Dermis microvascular lymphatic vessel endothelial cell (primary cell): ENCODE measurements at places on chromosomes 4 and X. TPM values are rescaled to one million over a fixed set of nuclear protein-coding genes. Genes with fewer than 3 reads are reported as not detected.

MGARP gene
- total RNA-seq = under 0.01 and 0.13 TPM in 2 replicates

AREG gene
- total RNA-seq = under 0.01 and 0.13 TPM in 2 replicates

- DNase-seq = no peak
These were observed 160.6 kb downstream of the AFF2 start for GRCh38 chrX:148661035-148661434.

DNA sequence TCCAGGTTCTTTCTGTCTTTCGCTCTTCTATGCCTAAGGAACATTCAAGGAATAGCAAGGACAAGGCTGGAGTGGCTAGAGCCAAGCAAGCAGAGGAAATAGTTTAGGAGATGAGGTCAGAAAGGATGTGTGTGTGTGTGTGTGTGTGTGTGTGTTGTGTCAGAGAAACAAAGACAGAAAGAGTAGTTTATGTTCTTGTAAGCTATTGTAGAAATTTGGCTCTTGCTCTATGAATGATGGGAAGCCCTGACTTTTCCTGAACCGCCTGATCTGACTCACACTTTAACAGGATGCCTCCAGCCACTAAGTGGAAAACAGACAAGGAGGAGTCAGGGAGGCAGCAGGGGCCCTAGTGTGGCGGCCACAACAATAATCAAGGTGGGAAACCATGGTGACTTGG lies 39.7 kb downstream of the LGI2 start:
- peak; percentile 97 for DNase-seq

GK gene
- 3.9 and 4.5 TPM in 2 replicates for total RNA-seq

DNA sequence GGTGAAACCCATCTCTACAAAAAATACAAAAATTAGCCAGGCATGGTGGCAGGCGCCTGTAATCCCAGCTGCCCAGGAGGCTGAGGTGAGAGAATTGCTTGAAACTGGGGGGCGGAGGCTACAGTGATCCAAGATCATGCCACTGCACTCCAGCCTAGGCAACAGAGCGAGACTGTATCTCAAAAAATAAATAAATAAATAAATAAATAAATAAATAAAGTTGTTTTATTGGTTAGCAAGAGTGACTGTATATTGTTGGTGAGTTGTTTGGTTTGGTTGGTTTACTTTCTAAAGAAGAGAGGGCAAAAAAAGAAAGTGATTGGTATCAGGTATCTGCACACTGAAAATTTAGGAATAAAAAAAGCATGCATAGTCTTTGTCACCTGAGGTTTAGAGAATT lies 501.0 kb downstream of the RPA4 start:
- DNase-seq = no peak

PDCL2 gene
- not detected in 2 replicates for total RNA-seq

DNA sequence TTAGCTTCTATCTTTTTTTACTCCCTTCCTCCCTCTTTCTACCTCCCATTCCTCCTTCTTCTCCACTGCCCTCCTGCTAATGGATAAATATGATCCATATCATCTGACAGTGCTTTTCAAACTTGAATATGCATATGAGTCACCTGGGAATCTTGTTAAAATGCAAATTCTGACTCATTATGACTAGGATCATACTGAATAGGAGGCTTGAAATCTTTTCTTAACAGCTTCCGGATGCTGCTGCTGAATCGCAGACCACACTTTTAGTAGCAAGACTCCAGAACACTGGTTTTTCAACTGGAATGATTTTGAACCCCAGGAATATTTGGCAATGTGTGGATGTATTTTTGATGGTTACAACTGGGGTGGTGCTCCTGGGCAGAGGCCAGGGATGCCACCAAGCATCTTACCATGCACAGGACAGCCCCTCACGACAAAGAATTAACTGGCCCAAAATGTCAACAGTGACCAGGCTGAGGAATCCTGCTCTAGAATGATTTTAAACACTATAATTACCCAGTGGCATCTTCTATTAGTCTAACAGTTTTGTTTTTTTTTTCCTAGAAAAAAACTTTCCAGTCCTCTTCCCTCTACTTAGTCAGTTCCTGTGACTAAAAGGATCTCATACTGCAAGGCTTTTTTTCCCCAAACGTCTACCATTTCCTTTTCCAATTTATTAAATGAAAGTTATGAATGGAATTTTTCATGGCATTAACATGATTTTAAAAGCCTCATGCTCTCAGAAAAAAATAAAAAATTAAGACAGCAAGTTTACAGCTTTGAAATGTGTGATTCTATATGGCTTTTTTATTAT lies 10.6 kb upstream of the PYURF start:
- DNase-seq = peak; percentile 77

MBNL3 gene
- 0.26 and 0.38 TPM in 2 replicates for total RNA-seq

SPIN3 gene
- total RNA-seq = 3.1 and 5.9 TPM in 2 replicates

UGT2B15 gene
- not detected in 2 replicates for total RNA-seq

XPNPEP2 gene
- total RNA-seq = not detected in 2 replicates

DNA sequence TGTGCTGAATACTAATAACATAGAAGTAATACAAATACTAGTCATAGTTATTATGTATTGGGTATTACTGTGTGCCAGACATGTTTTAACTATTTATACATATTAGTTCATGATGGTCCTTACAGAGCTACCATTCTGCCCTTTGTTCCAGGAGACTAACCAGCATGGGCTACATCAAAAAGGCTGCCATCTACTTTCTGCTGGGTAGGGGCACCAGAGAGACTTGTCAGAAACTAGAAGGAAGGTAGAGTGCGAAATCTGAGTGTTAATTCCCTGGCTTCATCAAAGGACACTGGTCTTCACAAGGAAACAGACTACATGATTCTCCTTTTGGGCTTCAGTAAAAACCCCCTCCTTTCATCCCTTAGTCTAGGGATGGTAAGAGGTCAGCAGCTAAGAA lies 347.8 kb downstream of the GBA3 start:
- DNase-seq = no peak

RBM10 gene
- 37.2 and 38.4 TPM in 2 replicates for total RNA-seq
